Pulmonary artery endothelial cell (primary cell): ENCODE measurements at places on chromosomes 3 and 15. TPM values are rescaled to one million over a fixed set of nuclear protein-coding genes. Genes with fewer than 3 reads are reported as not detected.

Gene AHSG
- total RNA-seq: not detected in 2 replicates

DNA sequence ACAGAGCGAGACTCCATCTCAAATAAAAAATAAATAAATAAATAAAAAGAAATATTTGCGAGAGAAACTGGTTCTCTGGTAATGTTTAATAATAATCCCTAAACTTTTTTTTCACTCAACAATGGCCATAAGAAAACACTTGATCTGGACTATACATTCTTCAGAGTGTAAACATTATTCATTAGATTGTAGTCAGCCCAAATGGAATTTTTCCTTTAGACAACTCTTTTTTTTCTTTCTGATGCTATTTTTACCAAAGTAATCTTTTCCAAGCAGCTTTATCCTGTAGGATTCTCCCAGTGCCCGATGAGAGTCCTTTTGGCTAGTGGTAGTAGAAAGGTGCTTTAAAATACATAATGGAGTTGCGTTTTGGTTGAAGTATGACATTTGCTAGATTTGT lies 90.4 kb downstream of the NEDD4 start:
- DNase-seq: no peak

DNA sequence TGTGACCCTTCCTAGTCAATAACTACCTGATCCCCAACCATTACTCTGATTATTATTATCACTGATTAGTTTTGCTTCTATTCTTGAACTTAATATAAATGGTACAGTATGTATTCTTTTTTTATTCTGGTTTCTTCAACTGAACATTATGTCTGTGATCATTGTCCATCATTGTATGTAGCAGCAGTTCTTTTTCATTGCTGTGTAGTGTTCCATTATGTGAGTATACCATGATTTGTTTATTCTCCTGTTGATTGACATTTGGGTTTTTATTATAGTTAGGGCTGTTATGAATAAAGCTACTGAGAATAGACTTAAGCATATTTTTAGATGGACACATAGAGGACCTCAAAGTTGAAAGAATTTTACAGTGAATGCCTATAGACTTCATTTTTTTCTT lies 2.7 kb downstream of the KIF15 start:
- DNase-seq: no peak

Gene NCKIPSD
- 6.8 and 6.9 TPM in 2 replicates for total RNA-seq

- no peak for DNase-seq
These were observed 3.3 kb upstream of the TAMM41 start for GRCh38 chr3:11850003-11850402.

Gene LTF
- 0.28 TPM in 1 of 2 replicates, not detected in the other for total RNA-seq
